ENCODE measurements at places on chromosomes 5 and 9.

GRCh38 chr5:67341478-67341877 lies 144.9 kb upstream of the CD180 start:
- no peak for DNase-seq

DNA sequence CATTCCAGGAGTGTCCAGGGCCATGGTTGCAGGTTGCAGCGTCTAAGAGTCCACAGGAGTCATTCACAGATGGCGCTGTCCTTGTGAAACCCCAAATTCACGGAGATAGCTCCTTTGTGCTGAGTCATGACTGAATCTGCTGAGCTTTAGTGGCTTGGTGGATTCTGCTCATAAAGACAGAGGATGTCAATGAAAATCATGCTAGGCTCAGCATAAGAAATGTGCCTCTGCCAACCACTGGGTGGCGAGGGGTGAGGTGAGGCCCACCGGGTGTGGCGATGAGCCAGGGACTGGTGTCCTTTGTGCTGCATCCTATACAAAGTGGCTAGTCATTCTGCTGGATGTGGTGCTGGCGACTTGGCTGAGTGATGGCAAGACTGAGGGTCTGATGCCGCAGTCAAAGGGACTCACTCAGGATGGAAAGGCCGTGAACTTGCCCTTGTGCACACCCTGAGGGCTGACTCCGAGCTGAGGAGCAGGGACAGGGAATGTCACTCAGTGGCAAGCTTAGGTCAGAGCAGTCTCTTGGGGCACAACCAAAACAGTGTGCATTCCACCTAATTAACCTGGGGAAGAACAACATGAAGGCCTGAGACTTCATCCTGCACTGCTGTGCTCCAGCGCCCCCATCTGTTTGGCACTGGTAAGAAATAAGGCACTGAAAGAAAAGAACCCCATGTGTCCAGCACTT lies 71.5 kb downstream of the DAP start:
- no peak for DNase-seq

GRCh38 chr5:163670036-163670435 lies 164.6 kb downstream of the MAT2B start:
- DNase-seq, result no peak

DNA sequence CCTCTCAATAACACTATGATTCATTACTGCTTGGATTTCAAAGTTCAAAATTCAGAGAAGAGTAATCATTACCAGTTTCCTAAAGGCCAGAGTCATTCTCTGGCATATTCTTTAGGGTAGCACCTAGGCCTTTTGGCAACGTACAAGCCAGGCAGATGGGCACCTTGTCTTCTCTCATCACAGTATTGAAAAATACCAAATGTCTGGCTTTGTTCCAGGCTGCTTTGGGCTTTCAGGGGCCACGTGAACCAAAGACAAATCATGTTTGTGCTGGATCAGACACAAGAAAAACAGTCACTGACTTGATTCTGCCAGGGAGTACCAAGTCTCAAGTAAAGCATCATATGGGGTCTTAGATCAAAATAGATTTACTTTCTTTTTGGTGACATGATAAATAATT lies 15.5 kb downstream of the MEGF9 start:
- peak; percentile 13 for DNase-seq

DNA sequence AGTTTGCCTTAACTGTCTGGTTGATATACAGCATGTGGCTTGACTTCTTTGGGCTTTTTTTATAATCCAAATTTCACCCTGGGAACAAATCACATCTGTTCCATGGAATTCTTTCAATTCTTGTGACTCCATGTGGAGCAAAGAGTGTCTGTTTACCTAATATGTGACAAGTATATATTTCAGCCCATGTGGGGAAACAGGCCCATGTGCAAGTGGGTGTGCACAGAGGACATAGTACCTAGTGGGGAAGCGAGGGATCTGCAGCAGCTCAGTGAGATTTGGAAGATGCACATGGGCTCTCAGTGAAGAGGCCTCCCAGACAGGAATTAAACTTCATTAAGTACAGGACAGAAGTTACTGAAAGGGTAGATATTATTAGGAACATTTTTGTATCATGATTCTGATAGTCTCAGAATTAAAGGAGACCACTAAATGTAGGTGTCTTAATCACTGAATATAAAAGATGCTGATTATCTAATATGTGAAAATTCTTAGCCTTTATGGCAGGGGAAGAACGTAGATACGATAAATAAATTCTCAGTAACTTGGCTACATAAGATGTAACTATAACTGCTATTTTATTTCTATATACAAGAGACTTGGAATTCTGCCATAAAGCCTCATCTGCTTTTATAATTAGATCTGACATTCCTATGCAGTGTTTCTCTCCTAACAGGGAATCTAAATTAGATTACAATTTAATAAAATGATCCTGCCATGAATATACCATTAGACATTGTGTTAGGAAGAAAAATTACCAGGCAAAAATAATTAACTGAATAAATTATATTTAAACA lies 181.2 kb downstream of the SLC12A2 start:
- DNase-seq, result peak; percentile 16

DNA sequence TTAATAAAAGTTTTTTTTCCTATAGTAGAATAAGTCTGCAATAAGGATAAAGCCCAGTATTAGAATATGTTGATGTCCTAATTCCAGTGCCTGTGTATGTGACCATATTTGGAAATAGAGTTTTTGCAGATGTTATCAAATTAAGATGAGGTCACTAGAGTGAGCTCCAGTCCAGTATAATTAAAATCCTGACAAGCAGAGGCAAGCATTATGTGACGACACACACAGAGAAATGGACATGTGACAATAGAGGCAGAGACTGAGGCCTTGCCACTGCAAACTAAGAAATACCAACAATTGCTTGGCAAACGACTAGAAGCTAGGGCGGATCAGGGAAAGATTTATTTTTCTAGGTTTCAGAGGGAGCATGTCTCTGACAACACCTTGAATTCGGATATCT lies 216.4 kb upstream of the CYLC2 start:
- DNase-seq, result peak; percentile 40

DNA sequence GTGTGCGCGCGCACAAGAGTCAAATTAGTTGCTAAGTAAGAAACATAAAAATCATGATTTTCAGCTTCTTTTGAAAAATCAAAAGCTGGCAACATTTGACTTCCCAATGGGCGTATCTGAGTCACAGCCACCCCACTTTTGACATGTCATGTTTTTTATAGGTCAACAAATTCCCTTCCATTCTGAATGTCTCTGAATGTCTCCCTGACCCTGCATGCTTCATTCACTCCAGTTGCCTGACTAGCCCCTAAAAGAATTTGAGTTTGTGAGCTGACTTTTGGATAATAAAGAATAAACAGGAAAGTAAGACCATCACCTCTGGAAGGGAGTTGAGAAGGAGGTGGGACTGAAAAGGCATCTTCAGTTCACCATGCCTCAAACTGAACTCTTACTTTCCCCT lies 20.2 kb upstream of the GLIS3 start:
- DNase-seq, result no peak

GRCh38 chr5:38789134-38789533 lies 56.7 kb upstream of the OSMR start:
- no peak for DNase-seq

DNA sequence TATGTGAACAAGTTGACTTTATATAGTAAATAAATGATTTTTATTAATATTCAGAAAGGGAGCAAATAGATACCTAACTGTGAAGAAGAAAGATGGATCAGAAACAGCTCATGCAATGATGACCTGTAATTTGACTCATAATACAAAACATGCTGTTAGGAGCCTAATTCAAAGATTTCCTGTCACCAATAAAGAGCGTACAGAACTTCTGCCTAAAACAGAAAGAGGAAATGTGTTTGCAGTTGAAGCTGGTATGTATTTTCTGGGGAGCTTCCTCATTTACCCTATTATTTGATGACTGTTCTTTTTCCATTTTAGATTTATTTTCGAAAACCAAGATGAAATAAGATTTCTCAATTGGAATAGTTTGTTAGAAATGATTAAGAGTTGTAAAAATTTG lies 11.4 kb downstream of the YTHDC2 start:
- DNase-seq, result no peak

GRCh38 chr5:127561254-127561653 lies 43.8 kb downstream of the PRRC1 start:
- no peak for DNase-seq
